SW 1271 (cell line): ENCODE measurements at places on chromosomes 6 and 20.

DNA sequence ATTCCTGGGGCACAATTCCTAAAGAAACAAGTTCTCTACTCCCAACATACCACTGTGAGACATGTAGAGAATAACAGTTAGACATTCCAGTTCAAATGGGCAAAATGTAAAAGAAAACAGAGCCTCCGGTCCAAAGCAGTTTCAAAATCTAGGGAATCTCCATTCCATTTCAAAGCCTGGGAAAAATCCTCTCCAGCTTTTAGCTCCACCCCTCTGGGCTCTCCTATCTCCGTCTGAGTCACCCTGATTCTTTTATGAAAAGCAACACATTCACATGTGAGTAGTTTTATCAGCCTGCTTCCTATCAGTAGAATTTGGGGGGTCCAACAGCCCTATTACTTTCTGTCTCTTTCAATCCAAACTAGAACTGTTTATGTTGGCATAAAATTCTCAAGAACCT, 3.7 kb downstream of the CSNK2A1 start:
- DNase-seq: no peak

DNA sequence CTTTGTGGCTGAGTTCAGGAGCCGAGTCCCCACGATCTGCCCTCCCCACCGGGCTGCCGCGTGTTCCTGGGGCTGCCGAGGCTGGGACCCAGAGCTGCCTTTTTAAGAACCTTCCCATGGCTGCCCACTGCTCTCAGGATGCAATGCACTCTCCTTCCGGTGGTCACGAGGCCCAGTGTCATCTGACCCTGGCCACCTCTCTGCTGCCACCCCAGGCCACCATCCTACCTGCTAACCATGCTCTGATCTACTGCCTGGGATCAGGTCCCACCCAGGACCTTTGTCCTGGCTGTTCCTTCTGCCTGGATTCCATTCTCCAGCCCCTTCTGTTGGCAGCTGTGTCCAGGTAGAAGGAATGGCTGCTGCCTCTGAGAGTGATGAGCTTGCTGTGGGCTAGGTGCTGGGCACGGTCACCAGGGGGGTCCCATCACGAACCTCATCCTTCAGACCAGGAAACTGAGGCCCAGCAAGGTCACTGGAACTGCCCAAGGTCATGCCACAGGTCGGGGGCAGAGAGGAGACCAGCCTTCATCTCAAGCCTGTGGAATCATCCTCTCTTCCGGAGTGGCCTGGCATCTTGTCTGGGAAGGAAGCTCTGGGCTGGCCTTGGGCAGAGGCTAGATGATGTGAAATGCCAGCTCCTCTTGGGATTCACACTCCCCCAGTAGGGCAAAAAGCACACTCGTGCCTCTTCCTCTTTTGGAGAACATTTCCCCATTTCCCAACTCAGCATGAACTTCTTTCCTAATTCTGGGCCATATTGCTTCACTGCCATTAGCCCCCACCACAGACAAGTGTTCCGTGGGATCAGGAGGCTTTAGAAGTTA, 20.5 kb downstream of the PCK1 start:
- DNase-seq: no peak

- DNase-seq: peak; percentile 88
Observed at GRCh38 chr6:144897441-144897921, 612.3 kb downstream of the UTRN start.

- DNase-seq: no peak
Observed at GRCh38 chr6:105493736-105494135, 90.9 kb upstream of the PREP start.

DNA sequence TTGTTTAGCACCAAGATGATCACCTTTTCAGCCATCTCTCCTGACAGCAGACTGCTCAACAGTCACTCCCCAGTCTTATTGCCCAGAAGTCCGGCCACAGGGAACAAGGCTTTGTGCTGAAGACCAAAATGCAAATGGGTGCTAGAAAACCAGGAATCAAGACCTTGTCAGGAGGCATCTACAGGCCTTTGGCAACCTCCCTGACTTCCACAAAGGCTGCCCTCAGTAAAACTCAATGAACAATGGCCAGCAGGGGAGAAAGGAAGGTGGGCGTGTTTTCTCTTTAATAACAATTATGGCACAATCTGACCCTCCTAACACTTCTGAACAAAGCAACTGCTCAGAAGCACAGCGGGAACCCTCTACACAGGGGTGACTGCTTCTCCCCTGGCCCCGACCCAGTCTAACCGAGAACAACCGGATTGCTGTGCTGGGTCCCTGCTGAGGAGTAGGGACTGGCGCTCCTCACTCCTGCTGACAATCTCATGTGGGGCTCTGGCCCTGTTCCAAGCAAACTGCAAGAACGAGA, 41.6 kb downstream of the PLCG1 start:
- no peak for DNase-seq

- no peak for DNase-seq
Observed at GRCh38 chr20:59866338-59866737, 67.1 kb downstream of the SYCP2 start.

- DNase-seq: no peak
Observed at GRCh38 chr6:139126255-139126654, 8.6 kb upstream of the HECA start.

DNA sequence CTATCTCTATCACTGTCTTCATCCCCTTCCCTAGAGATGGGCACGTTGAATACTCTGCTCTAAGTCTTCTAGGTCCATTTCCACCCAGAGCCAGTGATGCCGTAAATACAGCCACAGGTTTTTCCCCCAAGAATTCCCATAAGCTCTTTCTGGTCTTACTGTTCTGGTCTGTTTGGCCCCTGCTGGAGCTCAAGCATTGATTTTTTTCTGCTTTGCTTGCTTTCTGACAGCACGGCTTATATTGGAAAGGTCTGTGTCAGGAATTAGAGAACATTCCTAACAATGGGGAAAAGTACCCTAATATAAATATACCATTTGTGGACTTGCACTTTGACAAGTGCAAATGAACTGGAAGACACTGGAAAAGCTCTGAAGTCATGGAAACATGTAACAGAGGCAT, 302.6 kb downstream of the TSHZ2 start:
- no peak for DNase-seq

GRCh38 chr20:58094698-58095097, 133.8 kb downstream of the ANKRD60 start:
- no peak for DNase-seq

DNA sequence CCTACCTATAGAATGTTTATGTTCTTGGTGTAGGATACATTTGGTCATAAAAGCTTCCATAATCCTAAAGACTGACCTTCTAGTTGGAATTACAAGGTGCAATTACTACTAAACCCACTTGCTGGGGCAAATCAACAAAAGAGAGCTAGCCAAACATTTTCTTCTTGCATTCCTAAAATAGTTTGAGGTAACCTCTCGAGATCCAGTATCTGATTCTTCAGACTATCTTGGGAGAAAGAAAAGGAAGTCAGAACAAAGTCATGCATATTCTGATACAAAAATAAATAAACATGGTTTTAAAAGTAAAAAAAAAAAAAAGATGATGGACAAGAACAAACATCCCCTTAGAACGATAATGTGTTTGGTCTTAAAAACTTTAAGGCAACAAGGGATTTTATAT, 294.2 kb upstream of the RSPO3 start:
- DNase-seq: no peak

GRCh38 chr6:139628270-139628669, 253.8 kb upstream of the CITED2 start:
- DNase-seq: no peak

DNA sequence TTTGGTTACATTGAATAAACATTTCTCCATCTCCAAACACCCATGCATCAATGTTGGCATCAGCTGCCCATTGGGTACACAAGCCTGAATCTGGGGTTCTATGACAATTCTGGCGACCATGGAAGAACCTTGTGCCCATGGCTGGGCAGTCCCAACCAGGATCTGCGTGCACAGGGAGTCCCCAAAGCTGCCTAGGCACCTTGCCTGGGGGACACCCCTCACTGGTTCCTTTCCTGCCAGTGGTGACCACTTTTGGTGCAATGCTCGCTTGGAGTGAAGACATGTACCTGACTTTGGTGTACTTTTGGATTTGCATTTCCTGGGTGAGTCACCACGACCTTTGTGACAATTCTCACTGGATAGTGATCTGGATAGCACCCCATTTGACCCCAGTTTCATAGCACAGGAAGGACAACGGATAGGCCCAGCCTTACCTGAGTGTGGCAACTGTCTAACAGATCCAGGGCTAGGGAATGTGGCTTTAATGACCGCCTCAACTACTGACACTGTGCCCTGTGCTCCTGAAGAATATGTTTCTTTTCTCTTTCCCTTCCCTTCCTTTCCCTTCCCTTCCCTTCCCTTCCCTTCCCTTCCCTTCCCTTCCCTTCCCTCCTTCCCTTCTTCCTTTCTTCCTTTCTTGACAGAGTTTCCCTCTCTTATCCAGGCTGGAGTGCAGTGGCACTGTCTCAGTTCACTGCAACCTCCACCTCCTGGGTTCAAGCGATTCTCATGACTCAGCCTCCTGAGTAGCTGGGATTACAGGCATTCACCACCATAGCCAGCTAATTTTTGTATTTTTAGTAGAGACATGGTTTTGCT, 7.1 kb downstream of the SPINT3 start:
- DNase-seq: no peak

GRCh38 chr6:88808381-88808780, 155.0 kb downstream of the RNGTT start:
- DNase-seq: no peak

- DNase-seq: no peak
Observed at GRCh38 chr6:1789092-1789491, 179.4 kb downstream of the FOXC1 start.
